ENCODE measurements at places on chromosomes 4 and X. TPM values are rescaled to one million over a fixed set of nuclear protein-coding genes. Genes with fewer than 3 reads are reported as not detected.

GRCh38 chr4:155672342-155672741 is 5.7 kb downstream of the GUCY1A1 start:
- DNase-seq = no peak

- peak; percentile 72 for DNase-seq
These were observed at the start of gene LEF1 for GRCh38 chr4:108168671-108169523. TSS of gene LEF1 (minus strand) at chr4:108168932. CDS start at chr4:108167767, 1,165 bp downstream.

DNA sequence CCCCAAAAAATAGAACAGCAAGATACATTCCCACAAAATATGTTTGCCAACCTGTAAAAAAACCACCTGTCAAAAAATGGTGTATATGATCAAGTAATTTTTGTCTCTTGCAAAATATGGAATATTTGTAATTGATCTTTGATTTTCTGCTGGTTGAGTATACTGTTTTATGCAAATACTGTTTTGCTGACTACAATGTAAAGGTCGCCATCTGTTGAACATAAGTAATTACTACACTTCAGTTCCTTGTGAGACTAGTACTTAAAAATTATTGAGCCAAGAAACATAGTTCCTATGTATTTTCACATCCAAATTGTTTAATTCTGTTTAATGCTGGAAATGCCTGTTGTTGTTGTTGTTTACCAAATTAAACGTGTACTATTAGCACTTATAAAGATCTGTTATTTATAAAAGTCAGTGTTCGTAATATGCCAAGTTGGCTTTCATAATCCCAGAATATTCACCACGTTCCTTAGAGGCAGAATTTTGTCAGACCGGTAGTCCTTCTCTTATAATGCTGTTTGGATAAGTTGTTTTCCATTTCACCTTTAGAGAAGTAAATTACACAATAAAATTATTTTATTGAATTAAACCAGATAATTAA is 144.2 kb downstream of the PDLIM5 start:
- no peak for DNase-seq

- DNase-seq = no peak
These were observed 151.6 kb upstream of the ZC4H2 start for GRCh38 chrX:65127842-65128241.

- DNase-seq = no peak
These were observed 113.4 kb downstream of the PJA1 start for GRCh38 chrX:69051901-69052300.

- DNase-seq = no peak
These were observed 103.3 kb upstream of the TLR3 start for GRCh38 chr4:185965426-185966384.

DNA sequence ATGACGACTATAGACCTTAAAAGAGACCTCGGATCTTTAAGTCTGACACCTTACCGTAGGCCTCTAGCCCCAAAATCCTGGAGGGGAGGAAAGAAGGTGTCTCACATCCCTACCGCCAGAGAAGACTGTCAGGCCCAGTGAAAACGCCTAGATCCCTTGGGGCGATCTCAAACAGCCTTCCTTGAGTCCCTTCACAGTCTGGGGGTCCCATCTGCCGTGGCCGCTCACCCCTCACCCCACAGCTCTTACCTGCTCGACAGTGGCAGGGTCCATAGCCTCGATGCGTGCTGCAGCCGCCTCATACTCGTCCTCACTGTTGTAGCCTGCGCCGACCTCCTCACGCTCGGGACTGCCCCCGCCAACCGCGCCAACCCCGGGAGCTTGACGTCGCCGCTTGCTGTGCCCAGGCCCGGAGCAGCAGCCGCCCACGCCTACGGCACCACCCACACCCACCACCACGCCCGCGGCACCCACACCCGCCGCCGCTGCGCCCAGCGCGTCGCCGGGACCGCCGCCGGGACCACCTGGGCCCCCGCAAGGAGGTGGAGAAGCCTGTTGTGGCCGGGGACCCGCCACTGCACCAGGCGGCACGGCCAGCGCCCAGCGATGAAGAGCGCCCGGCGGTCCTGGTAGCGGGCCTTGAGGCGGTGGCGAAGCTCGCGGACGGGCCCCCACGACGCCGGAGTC is 536 bp downstream of the OTUD5 start:
- peak; percentile 81 for DNase-seq

The HTR2C gene
- not detected for total RNA-seq

The F8A3 gene
- total RNA-seq = 20.8 TPM
